Activated naive CD4-positive, alpha-beta T cell treated with anti-CD3 and anti-CD28 coated beads for 36 hours (primary cell): ENCODE measurements at places on chromosomes 13 and 19.

DNA sequence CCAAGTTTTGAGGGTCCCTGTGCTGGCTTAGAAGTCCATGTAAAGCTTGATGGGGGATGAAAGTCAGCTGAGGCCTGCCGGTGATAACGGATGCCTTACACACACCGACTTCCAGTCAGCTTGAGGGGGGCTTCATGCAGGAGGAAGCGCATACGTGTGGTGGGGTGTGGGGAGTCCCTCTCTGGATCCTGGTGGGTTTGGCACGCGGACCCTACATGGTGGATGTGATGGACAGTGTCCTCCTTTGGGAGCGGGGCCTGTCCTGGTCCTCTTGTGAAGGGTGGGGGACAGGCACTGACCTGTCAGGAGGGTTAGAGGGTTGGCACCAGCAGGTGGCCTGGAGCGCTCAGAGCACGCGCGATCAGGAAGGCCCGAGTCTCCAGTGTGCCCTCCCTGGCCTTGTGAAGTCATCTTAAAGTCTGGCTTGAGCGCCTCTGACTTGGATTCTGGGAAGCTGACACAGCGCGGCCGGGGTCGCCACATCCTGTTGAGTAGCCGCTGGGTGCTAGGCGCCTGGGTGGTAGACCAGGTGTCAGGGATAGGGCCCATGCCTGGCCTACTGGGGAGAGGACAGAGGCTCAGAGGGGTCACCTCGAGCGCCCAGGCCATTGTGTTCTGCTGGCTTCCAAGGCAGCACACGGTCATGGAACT, 2.9 kb downstream of the DAZAP1 start:
- peak; percentile 37 for DNase-seq
- peaks cover 66% of the 10 kb centered on the region for H3K4me1 ChIP-seq
- peaks cover 21% of the 10 kb centered on the region for H3K36me3 ChIP-seq
- H3K27ac ChIP-seq, result peak overlapping the region; percentile 92
- H3K27me3 ChIP-seq, result no peaks in the 10 kb centered on the region

DNA sequence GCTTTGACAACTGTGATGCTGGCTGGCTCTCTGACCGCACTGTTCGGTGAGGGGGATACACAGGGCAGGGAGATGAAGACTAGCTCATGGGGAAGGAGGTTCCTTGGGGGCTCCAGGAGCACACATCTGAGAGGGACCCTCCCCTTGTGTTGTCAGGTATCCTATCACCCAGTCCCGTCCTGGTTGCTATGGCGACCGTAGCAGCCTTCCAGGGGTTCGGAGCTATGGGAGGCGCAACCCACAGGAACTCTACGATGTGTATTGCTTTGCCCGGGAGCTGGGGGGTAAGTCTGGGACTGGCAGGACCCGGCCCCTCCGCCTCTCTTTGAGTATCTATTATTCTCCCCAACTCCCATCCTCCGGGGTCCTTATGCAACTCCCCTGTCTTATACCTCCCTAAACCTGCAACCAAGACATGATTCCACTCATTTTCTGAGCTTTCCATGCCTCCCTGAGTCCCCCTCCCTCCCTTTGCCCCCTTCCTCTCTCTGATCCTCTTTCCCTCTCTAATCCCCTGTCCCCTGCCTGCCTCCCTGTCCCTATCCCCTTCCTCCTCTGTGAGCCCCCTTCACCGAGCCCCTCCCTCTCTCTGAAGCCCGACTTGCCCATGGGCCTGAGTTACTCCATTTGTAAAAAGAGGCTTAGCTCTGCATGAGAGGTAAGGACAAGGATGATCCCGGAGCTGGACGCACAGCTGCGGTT, 12.5 kb downstream of the NCAN start:
- peaks cover 2% of the 10 kb centered on the region for H3K4me1 ChIP-seq
- no peaks in the 10 kb centered on the region for H3K36me3 ChIP-seq
- peaks cover 12% of the 10 kb centered on the region for H3K27me3 ChIP-seq
- peak overlapping the region; percentile 29 for H3K4me3 ChIP-seq
- no peak overlapping the region for H3K27ac ChIP-seq
- DNase-seq, result no peak

DNA sequence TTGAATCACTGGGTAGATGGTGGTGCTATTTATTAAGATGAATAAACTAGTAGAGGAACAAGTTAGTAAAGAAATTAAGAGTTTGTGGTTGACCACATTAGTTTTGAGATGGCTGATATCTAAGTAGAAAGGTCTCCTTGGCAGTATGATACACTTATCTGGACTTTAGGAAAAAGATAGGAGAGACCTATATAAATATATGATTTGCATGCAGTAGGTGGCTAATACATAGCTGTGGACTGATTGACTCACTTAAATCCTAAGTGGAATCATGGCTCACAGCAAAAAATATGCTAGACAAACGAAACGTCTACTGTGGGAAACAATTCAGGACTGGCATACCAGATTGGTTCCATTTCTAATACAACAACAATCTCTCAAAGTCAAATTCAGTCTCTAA, 92.0 kb downstream of the CAB39L start:
- no peak for DNase-seq
- H3K36me3 ChIP-seq, result no peaks in the 10 kb centered on the region
- no peak overlapping the region for H3K4me3 ChIP-seq

DNA sequence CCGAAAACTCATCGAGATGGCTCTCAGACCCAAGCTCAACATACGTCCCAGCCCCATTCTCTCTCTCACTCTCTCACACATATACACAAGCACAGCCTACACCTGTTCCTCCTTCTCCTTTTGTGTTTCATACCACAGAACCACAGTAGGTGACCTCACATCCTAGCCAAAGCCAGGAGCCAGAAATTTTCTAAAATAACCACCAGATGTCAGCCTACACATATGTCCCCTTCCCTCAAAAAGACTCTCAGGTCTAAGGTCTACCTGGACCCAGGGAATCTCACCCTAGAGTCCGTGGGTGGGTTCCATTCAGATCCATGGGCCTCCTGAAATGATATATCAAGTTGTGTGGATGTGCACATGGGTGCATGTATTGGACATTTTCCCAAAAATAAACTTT, 104.2 kb upstream of the IPO5 start:
- no peaks in the 10 kb centered on the region for H3K36me3 ChIP-seq
- H3K27me3 ChIP-seq, result peaks cover 24% of the 10 kb centered on the region
- no peaks in the 10 kb centered on the region for H3K4me1 ChIP-seq
- H3K27ac ChIP-seq, result no peak overlapping the region

GRCh38 chr19:47107202-47107952, 6.2 kb downstream of the ZC3H4 start:
- H3K27me3 ChIP-seq, result no peaks in the 10 kb centered on the region
- peak overlapping the region; percentile 100 for H3K27ac ChIP-seq
